Dermis blood vessel endothelial cell (primary cell): ENCODE measurements at places on chromosomes 7 and 10.

DNA sequence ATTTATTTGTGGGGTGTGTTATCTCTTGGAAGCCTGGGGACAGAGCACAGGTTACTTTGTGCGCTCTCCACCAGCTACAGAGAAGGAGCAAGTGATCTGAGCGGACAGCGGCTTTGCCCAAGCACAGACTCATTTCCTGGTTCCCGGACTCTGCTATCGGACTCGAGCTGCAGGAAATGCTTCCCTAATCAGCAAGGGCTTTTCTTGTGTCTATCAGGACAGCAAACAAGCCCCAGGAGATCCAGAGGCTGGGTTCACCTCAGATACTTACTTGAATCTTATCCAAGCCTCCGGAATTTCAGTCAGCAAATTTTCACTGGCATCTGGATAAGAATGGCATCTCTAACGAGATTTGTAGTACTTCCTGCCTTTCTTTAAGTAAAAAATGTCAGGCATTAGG lies 27.8 kb downstream of the MRC1 start:
- DNase-seq: peak; percentile 85

DNA sequence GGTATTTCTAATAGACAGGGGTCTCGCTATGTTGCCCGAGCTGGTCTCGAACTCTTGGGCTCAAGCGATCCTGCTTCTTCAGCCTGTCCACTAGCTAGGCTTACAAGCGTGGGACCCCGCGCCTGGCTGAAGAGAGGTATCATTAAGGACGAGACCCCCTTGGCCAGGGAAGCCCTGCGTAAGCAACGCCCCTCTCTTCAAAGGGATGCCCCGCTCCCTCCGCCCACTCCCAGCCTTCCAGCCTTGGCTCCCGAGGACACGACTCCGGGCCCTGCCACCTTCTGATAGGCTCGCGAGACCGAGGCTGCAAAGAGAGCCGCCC lies 220 bp upstream of the ZKSCAN5 start:
- peak; percentile 98 for DNase-seq

- peak; percentile 86 for DNase-seq
Observed at GRCh38 chr7:101094791-101095375, 9.6 kb downstream of the TRIM56 start.

DNA sequence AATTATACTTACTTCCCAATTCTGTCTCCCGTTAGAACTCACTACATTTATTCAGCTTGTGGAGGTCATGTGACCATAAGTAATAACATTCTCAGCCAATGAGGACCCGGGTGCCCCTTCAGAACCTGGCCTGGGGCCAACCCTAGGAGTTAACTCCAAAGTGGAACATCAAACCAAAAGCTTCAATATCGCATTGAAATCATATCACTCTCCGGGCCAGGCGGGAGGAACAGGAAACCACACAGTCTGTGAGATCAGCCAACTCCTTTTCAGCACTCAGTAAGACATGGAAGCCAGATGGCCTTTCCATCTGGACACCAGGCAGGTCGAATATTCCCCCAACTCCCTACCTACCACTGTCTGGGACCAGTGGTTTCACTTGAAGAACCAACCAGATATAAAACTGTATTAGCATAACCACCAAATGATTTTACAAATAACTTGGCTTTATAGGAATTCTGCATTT lies 5.5 kb downstream of the CREB3L2 start:
- DNase-seq: peak; percentile 91

DNA sequence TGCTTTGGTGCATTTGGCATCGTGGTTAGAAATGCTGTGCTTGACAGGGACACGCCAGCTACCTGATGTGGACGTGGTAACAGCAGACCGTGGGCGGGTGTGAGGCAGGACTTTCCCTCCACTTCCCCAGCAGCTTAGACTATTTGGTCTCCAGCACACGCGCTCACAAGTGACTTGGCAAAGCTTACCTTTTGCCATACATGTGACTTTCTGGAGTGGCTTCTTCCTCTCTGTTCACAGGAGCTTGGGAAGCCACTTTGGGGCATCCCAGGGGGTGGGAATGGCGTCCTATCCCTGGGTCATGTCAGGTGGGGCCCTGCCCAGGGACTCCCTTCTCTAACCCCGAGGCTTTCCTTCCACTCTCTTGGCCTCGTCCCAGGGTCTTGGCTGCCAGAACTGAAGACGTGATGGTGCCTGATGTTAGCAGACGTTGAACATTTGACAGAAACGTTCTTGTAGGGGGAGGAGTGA lies 228.7 kb upstream of the KLF6 start:
- DNase-seq: no peak

- DNase-seq: no peak
Observed at GRCh38 chr7:116315803-116316202, 105.5 kb downstream of the TES start.

- no peak for DNase-seq
Observed at GRCh38 chr10:107732045-107732444, 567.5 kb upstream of the SORCS1 start.

- no peak for DNase-seq
Observed at GRCh38 chr10:26112532-26112931, 104.0 kb upstream of the GAD2 start.

- DNase-seq: peak; percentile 74
Observed at GRCh38 chr7:114922652-114923402, 933 bp downstream of the MDFIC start.

DNA sequence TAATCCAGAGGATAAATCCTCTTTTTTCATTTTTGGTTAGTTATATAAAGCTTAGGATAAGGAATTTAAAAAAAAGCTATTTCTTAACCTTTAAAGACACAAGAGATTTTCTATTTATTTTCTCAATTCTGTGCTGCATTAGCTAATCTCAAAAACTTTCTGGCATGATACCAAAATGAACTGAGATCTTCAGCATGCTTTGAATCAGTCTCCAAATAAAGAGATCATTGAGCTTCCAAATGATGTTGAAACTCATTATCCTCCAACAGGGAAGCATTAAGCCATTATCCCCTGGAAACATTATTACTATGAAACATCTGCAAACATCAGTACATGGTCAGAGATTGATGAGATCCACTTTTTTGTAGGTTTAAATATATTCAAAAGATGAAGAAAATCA lies 350.3 kb upstream of the TEX47 start:
- no peak for DNase-seq

DNA sequence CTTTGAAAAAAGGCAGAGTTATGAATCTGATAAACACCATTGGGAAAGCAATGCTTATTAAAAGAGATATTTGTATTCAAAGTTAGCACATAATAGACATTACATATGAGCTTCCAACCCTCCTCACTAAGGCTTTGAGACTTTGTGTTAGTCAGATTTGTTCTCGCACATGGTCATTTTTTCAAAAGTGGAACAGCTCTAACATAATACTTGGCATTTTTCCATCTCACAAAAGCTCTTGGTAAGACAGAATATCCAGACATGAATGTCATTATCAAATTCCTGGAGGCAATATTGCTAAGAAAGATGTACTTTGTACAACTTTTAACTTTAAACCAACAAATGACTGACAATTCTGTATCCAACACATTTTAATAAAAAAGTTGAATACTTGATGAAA lies 292.4 kb upstream of the SMIM30 start:
- no peak for DNase-seq

DNA sequence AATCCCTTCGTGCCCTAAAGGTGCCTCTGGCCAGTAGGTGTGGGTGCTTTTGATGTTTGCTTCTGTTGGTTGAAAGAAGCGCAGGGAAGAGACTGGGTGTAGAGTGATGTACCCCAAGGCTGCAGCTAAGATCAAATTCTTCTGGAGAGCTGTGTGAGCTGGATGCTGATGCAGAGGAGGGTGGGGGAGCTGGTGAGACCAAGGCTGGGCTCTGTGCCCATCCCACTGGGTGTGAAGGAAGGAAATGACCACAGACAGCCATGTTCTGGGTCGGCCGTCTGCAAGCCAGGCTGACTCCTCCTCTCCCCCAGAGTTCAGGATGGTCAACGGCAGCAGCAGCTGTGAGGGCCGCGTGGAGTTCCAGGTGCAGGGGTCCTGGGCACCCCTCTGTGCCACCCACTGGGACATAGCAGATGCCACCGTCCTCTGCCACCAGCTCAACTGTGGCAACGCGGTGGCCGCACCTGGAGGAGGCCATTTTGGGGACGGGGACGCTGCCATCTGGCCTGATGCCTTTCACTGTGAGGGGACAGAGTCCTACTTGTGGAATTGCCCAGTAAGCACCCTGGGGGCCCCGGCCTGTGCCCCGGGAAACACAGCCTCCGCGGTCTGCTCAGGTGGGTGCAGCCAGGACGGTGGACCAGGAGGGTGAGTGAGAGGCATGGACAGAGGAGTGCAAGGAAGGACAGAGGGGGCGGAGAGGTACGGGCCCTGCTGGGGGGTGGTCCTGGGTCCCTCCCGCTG lies 5.1 kb downstream of the SCART1 start:
- DNase-seq: peak; percentile 8

GRCh38 chr7:139598642-139599041 lies 75.2 kb downstream of the CLEC2L start:
- DNase-seq: peak; percentile 41

DNA sequence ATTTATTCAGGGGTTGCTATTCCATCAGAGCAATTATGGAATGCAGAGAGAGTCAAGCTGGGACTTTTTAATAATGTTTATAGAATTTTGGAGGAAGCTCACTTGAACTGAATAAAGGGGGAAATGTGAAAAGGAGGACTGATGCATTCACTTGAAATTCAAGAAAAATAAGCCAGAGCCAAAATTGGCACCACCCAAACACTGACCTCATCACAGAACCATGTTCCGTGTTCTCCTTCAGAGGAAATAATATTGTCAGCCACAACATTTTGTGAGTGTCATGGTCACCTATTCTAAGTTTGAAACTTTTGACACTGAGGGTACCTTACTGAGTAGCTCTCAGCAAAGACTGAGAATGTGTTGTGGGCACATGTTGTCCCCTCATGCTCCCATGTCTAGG lies 207.0 kb downstream of the ANK3 start:
- peak; percentile 45 for DNase-seq

DNA sequence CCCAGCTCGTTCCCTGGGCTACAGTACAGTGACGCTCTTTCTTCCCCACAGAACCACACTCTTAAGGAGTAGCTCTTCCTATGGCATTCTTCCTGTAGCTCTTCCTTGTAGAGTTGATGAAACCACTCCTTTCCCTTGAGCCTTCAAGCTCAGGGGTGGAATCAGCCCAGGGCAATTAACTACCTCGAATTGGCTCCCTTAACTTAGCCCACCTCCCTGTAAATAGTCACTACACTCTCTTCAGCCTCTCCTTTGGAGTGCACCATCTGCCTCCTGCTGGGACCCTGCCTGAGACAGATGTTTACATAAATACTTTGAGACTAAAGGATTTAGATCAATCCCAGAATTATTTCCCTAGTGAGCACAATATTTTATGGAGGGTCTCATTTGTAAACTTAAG lies 537.8 kb upstream of the AUTS2 start:
- no peak for DNase-seq

- no peak for DNase-seq
Observed at GRCh38 chr7:111011520-111011919, 79.4 kb upstream of the LRRN3 start.

GRCh38 chr7:22207724-22208225 lies 149.2 kb downstream of the RAPGEF5 start:
- DNase-seq: no peak

DNA sequence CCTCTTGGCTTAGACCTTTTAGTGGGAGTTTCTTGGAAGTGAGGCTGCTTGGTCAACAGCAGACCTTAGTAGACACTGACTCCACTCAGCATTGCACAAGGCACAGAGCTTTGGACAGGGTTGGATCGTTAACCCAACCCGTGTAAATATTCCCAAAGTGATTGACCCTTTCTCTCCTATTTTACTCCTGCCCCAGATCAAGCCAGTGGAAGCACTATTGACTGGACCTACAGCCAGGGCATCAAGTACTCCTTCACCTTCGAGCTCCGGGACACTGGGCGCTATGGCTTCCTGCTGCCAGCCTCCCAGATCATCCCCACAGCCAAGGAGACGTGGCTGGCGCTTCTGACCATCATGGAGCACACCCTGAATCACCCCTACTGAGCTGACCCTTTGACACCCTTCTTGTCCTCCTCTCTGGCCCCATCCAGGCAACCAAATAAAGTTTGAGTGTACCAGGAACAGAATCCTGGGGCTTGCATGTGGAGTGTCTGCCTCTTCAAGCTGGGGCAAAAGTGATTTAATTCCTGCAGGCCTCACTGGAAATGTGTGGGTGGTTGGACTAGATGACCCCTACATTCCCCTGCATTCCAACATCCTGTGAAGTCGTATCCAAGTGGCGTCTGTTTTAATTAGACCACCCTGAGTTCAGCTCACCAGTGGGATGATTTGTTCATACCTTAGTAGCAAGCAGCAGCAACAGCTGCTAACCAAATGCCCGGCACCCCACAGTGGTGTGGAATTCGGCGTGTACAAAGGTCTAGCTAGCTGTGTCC lies 7.5 kb downstream of the CPA1 start:
- no peak for DNase-seq

DNA sequence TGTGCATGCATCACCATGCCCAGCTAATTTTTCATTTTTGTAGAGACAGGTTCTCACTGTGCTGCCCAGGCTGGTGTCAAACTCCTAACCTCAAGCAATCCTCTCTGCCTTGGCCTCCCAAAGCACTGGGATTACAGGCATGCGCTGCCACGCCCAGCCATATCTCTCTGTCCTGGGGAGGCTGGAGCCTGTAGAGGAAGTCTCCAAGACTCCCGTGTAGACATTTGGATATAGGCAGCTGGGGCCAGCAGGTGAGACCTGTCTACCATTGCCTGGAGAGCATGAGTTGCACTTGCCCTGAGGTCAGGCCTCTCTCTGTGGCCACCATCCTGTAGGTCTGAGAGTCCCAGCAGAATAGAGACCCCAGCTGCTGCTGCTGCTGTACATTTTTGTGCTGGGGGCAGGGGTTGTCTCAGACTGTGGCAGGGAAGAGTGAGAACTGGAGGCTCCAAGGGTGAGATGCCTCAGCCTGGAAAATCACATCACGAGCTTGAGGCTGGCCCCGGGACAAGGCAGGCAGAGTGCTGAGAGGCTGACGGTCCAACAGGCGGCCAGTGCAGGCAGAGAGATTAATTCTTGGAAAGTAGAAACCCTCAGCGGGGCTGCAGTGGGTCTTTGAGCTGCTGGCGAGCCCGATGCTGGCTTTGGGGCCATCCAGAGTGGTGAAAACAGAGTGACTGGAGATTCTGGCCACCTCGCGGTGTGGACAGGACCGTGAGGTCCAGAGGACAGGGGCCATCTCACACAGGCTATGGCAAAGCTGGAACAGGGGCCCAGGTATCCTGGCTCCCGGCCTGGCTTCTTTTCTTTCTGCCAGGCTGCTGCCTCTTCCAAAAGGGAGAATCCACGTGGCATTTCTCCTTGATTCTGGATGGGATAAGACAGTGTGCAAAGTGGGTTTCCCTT lies 60.9 kb downstream of the TMEM270 start:
- no peak for DNase-seq
